GM19239 (cell line): ENCODE measurements at places on chromosomes 1 and 21.

GRCh38 chr1:234884006-234884405 lies 244.6 kb downstream of the TOMM20 start:
- no peak for DNase-seq

DNA sequence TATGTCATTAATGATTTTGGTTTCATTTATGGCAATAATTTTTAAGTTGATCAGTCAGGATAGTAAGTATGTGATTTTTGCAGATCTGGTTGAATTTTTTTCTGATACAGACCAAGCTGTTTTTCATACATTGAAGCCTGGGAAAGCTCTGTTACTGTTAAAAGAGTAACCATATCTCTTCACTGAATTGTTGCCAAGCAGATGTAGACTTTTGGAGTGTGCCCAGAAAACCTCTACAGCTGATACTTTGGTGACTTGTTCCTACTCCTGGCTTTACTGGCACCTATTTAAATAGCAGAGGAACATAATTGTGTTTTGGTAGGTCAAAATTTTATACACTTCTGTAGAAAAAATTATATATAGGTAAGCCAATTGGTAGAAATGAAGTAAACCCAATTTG lies 49.4 kb downstream of the NFIA start:
- no peak for DNase-seq

- DNase-seq = no peak
Measured at GRCh38 chr1:85135392-85135798, 65.4 kb downstream of the SYDE2 start.

DNA sequence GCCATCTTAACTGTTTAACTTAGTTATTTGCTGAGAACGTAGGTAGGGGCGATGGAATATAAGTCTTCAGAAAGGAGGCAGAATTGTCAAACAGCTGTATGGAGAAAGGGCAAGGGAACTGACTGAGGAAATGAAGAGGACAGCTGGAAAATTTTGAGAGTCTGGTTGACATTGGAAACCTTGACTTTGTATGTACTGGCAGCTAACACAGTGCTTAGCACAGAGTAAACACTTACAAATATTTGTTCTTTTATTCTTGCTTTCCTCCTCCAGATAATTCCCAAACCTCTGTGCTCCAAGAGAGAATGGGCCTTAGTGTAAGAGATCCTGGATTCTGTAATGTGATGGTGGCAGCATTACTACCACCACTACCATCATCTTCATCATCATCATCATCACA lies 91.3 kb downstream of the ZSCAN20 start:
- no peak for DNase-seq

DNA sequence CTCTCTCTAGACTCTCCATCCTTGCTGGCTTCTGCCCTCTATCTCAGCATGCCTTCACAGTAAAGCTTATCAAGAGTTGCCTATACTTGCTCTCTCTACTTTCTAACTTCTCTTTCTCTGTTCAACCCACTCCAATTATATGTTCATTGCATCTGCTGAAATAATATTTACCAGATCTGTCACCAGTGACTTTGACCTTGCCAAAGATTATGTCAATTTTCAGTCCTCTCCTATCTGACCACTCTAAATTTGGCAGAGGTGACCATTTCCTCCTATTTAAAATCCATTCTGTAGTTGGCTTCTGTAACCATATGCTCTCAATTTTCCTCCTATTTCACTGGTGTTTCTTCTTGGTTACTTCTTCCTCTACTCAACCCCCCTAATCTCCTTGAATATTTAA lies 38.8 kb upstream of the DR1 start:
- DNase-seq = no peak
